ENCODE measurements at places on chromosomes 7 and 10. TPM values are rescaled to one million over a fixed set of nuclear protein-coding genes. Genes with fewer than 3 reads are reported as not detected.

DNA sequence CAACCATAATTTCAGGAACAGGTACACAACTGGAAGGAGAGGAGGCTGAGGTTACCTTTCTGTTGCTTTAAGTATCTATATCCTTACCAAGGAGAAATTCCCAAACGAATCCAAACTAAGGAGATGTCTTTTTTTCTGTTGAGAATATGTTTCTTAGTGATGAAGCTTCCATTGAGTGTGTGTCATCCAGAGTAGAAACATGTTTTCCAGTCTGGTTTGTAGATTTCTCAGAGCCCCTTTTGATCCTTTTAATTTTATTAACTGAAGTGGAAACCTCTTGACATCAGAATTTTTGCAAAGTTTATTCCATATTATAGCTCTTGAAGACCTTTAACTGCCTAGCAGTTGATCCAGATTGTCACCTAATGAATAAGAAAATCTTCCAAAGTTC is 207.1 kb upstream of the FERD3L start:
- H3K36me3 ChIP-seq = no peaks in the 10 kb centered on the region
- H3K4me3 ChIP-seq = no peak overlapping the region
- no peaks in the 10 kb centered on the region for H3K4me1 ChIP-seq
- no peak overlapping the region for H3K27ac ChIP-seq
- peak; percentile 54 for DNase-seq

GRCh38 chr7:31695859-31696614 is 9.0 kb downstream of the PPP1R17 start:
- H3K27me3 ChIP-seq = no peaks in the 10 kb centered on the region
- no peak for DNase-seq
- no peak overlapping the region for H3K4me3 ChIP-seq
- H3K27ac ChIP-seq = no peak overlapping the region

DNA sequence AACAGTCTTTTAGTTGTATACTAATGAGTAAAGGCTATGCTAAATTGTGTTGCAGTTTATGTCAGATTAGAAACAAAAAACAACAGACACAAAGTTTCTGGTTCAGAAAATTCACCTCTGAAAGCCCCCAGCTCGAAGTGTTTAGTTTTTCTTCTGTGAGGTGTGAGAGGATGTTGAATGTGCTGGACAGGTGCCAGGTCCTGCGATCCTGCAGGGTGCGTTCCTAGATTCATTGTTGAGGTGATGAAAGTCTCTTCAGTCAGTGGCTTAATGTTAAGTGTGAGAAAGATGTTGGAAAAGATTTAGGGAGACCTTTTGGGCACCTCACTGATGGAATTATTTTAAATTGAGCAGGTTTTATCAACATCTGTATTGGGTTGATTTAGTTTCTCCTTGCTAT is 287.3 kb downstream of the SDK1 start:
- no peak overlapping the region for H3K27ac ChIP-seq
- H3K4me3 ChIP-seq = no peak overlapping the region

- DNase-seq = no peak
- H3K4me1 ChIP-seq = no peaks in the 10 kb centered on the region
- no peaks in the 10 kb centered on the region for H3K27me3 ChIP-seq
- no peak overlapping the region for H3K4me3 ChIP-seq
These were observed 166.6 kb downstream of the VTI1A start for GRCh38 chr10:112613620-112614019.

- no peaks in the 10 kb centered on the region for H3K27me3 ChIP-seq
- no peaks in the 10 kb centered on the region for H3K36me3 ChIP-seq
- peak overlapping the region; percentile 31 for H3K4me3 ChIP-seq
- peak; percentile 93 for DNase-seq
These were observed 152.8 kb downstream of the MACC1 start for GRCh38 chr7:20064181-20064970.

- H3K4me1 ChIP-seq = peaks cover 3% of the 10 kb centered on the region
- H3K27me3 ChIP-seq = no peaks in the 10 kb centered on the region
- no peaks in the 10 kb centered on the region for H3K36me3 ChIP-seq
- DNase-seq = no peak
- H3K4me3 ChIP-seq = no peak overlapping the region
- H3K27ac ChIP-seq = no peak overlapping the region
These were observed 27.1 kb upstream of the TNRC18 start for GRCh38 chr7:5450549-5451327.

DNA sequence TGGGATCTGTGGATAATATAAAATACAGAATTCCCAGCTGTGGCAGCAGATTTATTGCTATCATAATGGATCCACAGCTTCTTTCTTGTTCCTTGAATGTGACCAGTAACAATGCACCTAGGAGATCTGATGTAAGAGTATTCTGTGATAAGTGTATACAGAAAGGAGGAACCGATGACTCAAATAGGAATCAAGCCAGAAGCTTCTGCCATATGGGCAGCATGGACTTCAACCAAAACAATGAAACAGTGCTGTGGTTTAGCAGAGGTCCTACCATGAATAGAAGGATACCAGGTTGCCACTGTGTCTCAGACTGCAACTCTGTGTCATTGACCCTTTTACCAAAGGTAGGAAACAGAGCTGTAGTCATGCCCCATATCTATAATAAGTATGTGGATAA is 81.8 kb downstream of the PTPRZ1 start:
- no peak overlapping the region for H3K27ac ChIP-seq
- H3K36me3 ChIP-seq = no peaks in the 10 kb centered on the region
- H3K4me1 ChIP-seq = peaks cover 6% of the 10 kb centered on the region

DNA sequence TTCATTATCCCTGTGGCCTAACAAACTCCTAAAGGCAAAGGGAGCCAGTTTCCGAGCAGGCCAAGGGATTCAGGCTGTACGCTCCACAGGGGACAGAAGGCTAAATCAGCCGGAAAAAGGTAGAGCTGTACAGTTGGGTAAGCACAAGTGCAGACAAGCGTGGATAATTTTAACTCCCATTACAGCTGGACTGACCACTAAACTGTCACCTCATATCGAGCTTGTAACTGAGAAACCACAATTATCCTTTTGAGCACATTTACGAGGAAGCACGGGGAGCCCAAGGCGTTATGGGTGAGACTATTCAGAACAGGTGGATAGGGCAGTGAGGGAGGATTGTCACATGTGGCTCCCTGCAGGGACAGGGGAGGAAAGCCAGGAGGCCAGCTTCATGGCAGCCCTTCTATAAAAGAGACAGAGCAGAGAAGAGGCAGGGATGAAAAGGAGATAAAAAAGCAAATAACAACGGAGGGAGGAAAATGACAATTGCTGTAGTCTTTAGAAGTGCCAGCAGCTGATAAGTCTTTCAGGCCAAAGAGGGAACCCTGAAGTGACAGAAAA is 288.0 kb downstream of the FGFR2 start:
- H3K36me3 ChIP-seq = no peaks in the 10 kb centered on the region
- H3K4me3 ChIP-seq = no peak overlapping the region
- peak; percentile 19 for DNase-seq
- no peaks in the 10 kb centered on the region for H3K27me3 ChIP-seq
- H3K4me1 ChIP-seq = no peaks in the 10 kb centered on the region

The KCNH2 gene
- 4.6 TPM for total RNA-seq

The OR2A25 gene
- total RNA-seq = not detected

All from astrocyte (in vitro differentiated cells and primary cell).